ENCODE measurements at places on chromosomes 6 and 20. TPM values are rescaled to one million over a fixed set of nuclear protein-coding genes. Genes with fewer than 3 reads are reported as not detected.

The GSTA3 gene
- total RNA-seq, result not detected

The TTLL9 gene
- 1.4 TPM for total RNA-seq

The AIF1 gene
- 10.5 TPM for total RNA-seq

The C20orf204 gene
- total RNA-seq, result 1.0 TPM

Measured in camera-type eye (tissue), 1 donor.